ENCODE measurements at places on chromosomes 6 and 20.

- no peak for DNase-seq
These were observed 483.0 kb upstream of the ID4 start for GRCh38 chr6:19354181-19354580.

DNA sequence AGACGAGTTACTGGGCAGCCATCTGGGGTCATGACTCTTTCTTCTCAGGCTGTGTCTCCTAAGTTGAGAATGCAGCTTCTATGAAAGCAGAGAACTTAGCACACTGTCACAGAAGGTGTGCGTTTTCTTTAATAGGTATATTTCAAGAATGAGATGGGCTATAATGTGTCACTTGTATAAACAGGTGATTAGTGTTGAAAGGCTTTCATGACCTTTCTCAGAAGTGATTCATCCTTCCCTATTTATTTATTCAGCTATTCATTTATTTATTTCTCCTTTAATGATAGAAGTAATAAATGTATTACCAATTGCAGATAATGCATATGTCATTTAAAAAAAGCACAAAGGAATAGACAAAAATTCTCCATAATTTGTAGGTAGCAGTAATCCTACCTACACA lies 157.2 kb upstream of the COL21A1 start:
- DNase-seq: no peak

- DNase-seq: peak; percentile 24
These were observed 79.8 kb downstream of the QKI start for GRCh38 chr6:163494279-163494727.

GRCh38 chr6:24614648-24615047 lies 31.3 kb downstream of the KIAA0319 start:
- DNase-seq: no peak

GRCh38 chr6:87364602-87365252 lies 20.1 kb downstream of the C6orf163 start:
- no peak for DNase-seq

- DNase-seq: no peak
These were observed 3.7 kb upstream of the CARMIL1 start for GRCh38 chr6:25275436-25275835.

- DNase-seq: no peak
These were observed 66.9 kb upstream of the FABP7 start for GRCh38 chr6:122712448-122713137.

DNA sequence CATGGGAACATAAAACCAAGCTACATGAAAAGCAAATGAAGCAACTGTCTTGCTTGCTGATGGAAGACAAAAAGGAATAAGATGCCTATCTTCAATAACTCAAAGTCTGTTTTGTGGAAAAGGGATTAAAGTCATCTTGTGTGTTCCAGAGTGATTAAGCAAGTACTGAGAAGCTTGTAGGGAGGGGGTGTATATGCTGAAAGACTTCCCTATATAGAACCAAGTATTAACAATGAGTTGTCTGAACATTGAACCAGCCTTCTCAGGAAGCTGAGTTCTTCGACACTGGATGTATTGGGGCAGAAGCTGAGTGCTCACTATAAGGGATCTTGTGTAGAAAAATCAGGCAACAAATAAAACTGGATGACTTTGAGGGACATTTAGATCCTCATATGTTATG lies 451.8 kb downstream of the CD83 start:
- DNase-seq: no peak

All from AG10803 (cell line).